ENCODE measurements at places on chromosomes 4 and X.

GRCh38 chr4:96164814-96165351 lies 325.0 kb downstream of the PDHA2 start:
- no peak for DNase-seq

- DNase-seq: no peak
Observed at GRCh38 chr4:150943126-150943525, 72.0 kb downstream of the LRBA start.

- DNase-seq: no peak
Observed at GRCh38 chrX:119251386-119251785, 15.3 kb downstream of the PGRMC1 start.

DNA sequence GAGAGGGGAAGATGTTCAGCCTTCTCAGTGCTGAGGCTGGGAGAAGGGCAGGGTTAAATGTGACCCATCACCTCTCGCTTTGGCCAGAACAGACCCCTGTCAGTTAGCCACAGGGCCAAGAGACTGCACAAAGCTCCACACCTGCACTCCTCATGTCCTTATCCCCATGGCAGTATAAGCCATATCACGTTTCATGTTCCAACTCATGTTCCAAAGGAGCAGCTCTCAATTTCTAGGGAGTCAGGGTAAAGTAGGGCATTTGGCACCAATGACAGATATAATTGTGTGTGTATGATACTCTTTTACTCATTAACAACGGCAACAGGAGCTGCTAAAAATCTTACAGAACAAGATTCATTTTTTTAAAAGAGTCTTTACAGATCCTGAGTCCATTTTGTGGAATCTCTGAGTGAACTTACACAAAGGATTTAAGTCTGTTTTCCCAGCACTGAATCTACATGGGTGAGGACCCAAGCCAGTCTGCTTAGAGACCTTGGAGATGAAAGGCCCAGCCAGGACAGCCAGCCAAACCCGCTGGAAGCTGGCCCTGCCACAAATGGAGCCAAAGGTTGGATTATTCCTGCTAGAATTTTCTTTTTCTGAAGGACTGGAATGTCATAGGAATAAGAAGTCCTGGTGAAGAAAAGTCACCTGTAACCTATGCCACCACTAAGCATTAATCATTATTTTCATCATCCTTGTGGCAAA lies 129.1 kb upstream of the SMAD1 start:
- no peak for DNase-seq

DNA sequence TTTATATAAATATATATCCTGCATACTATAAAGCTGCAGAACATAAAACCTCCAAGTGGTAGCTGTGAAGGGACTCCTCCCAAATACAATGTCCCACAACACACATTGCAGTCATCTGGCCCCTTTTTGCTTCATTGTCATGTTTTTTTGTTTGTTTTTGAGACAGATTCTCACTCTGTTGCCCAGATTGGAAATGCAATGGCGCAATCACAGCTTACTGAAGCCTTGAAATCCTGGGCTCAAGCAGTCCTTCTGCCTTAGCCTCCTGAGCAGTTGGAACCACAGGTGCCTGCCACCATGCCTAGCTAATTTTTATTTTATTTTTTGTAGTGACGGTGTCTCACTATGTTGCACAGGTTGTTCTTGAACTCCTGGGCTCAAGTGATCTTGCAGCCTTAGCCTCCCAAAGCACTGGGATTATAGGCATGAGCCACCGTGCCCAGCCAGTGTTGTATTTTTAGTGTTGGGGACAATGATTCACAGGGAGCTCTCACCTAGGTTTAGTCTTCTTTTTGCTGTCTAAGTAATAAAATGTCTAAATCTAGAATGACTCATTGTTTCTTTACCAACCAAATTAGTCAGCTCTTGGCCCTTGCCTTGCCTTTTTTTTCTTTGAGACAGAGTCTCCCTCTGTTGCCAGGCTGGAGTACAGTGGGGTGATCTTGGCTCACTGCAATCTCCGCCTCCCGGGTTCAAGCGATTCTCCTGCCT lies 24.0 kb upstream of the XIAP start:
- DNase-seq: no peak

- no peak for DNase-seq
Observed at GRCh38 chr4:38747629-38748028, 35.2 kb downstream of the TLR10 start.

DNA sequence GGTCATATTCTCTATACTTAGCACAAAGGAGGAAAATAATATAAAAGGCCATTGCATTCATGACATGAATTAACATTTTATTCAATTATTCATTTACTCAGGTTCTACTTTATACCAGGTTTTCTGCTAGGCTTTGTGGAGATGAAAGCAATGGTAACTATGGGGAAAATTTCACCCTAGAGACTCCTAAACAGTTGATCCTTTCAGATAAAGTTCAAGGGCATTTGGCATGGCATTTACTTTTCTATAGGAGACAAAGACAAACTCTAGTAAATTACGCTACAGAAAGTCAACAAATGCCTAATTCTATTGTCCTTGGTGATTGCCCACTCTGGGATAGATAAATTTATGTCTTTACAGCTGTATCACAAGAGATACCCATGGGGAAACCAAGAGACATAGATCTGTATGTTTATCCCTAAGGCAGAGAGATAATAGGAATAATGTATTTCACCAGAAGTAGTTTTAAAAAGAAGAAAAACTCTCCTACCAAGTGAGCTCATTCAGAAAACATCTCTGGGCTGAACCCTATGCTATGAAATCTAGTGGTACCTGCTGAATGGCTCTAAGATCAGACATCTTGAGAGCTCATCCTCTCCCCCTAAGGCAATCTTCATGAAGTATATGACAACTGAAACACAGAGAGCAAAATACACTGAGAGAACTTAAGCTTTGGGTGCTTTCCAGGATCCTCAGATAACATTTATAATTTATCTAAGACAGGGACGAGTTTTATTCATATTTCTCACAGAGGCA lies 316.7 kb downstream of the ANTXR2 start:
- DNase-seq: no peak

DNA sequence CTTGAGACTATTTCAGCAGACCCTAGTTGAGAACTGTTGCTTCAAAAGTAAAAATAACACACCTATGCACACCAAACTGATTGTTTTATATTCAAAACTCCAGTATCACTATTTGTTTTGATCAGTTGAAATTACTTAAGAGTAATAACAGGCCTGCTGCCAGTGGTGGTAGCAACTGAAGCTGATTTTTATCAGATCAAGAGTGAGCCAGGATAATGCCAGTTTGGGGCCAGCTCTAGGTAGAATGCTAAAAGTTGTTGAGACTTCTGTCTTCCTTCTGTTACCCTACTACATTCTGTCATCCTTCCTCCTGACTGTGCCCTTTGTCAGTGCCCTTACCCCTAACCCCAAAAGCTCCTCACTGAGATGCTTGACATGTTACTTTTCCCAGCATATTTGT lies 228.7 kb upstream of the SPRY1 start:
- no peak for DNase-seq

DNA sequence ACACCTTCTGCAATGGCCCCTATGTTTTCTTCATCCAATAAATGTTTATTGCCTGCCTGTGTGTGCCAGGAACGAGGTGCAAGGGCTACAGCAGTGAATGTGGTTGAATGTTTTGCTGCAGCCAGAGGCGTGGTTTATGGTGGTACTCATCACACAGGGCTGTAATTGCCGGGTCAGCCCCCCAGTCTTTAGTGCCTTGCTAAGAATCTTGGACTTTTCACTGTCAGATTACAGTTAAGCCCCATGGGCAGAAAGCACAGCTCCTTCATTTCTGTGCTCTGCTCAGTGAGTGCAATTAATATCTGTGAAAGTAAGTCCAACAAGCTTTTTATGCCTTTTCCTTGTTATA lies 67.8 kb downstream of the TAPT1 start:
- DNase-seq: no peak

- no peak for DNase-seq
Observed at GRCh38 chr4:78799551-78800495, 23.7 kb downstream of the BMP2K start.

Measured in activated CD4-positive, alpha-beta T cell treated with anti-CD3 and anti-CD28 coated beads, Interleukin-2, amount 50 U/mL, for 4 hours (primary cell).